ENCODE measurements at places on chromosomes 6 and 20. TPM values are rescaled to one million over a fixed set of nuclear protein-coding genes. Genes with fewer than 3 reads are reported as not detected.

GRCh38 chr20:48659858-48660257, 167.9 kb downstream of the PREX1 start:
- no peaks in the 10 kb centered on the region for H3K27me3 ChIP-seq
- H3K4me1 ChIP-seq, result no peaks in the 10 kb centered on the region
- H3K4me3 ChIP-seq, result no peak overlapping the region
- no peaks in the 10 kb centered on the region for H3K36me3 ChIP-seq

DNA sequence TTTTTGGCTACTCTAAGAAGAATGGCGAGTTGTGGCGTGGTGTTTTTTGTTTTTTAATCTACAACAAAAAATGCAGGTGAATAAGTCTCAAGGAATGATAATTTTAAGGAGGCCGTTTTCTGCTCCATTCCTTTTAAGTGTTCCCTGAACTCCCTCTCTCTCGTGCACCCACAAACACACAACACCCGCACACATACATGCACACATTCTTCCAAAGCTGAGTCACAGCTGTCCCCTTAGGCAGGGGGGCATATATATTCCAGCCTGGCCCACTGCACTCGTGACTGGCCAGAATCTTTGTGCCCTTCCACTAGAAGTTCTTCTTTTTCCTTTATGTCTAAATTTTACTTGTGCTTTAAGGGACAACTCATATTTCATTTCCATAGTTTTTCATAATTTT, 405.7 kb downstream of the LMBRD1 start:
- H3K27ac ChIP-seq, result no peak overlapping the region
- no peaks in the 10 kb centered on the region for H3K27me3 ChIP-seq
- DNase-seq, result no peak
- no peak overlapping the region for H3K4me3 ChIP-seq
- no peaks in the 10 kb centered on the region for H3K36me3 ChIP-seq

DNA sequence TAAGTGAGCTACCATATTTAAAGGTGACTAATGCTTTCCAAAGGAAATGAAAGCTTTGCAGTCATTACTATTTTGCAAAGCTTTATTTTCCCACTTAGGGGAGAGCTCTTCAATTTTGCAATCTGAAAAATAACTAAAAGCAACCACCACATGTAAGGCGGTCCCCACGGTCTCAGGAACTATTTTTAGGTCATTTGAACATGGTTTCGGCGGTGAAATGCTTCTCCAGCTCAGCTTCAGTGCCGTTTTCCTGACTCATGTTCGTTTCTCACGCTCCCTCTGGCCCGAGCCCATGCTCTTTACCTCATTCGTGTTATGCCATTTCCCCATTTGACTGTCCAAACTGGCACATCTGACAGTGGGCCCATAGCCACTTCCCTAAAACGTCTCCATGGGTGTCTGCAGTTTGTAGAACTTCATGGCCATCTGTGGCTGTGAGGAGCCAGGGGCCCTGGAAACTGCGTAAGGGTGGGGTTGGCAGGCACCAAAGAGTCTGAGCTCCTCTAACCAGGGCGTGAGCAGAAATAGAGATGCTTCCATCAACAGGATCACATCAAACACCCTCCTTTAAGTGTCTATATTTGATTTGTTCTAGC, 46.5 kb downstream of the ADTRP start:
- peak; percentile 60 for DNase-seq
- no peaks in the 10 kb centered on the region for H3K27me3 ChIP-seq
- H3K27ac ChIP-seq, result peak overlapping the region; percentile 48
- peaks cover 10% of the 10 kb centered on the region for H3K4me1 ChIP-seq

GRCh38 chr6:161348628-161348994, 74.8 kb upstream of the AGPAT4 start:
- H3K27ac ChIP-seq, result no peak overlapping the region
- DNase-seq, result no peak
- H3K4me1 ChIP-seq, result no peaks in the 10 kb centered on the region

DNA sequence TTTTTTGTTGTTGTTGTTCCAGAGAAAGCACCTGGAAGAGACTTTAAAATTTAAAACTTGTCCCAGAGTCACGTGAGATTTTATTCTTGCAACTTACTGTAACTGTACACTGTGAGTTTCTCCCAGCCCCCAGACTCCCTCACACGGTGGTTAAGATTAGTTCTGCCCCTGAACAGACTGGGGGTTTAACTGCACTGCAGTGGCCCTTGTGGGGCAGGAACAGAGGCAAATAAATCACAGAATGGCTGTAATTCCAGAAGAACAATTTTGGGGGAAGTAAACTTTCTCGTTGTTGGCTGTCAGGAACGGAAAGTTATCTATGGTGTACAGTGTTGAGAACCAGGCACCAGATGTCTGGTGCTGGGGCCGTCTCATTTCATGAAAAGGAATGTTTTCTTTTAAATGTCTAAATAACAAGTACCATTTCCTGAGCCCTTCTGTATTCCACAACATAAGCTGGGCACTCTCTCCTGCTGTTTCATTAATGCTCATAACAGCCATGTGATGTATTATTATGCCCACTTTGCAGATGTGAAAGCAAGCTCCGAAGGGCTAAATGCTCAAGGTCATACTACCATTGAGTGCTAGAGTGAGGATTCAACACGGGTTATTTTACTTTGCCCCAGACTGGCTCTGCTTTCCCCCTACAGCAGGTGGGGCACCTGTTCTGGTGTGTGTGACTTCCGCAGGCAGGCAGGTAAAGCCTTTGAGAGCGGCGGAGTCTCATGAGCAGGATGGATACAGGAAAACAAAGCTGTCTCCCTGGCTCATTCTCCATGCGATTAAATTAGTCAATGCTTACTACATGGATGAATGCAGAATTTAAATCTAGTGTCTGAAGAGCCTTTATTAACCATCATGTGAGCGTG, 30.5 kb downstream of the CNKSR3 start:
- no peak overlapping the region for H3K27ac ChIP-seq
- H3K4me3 ChIP-seq, result no peak overlapping the region
- no peaks in the 10 kb centered on the region for H3K27me3 ChIP-seq
- peaks cover 22% of the 10 kb centered on the region for H3K4me1 ChIP-seq
- no peak for DNase-seq

DNA sequence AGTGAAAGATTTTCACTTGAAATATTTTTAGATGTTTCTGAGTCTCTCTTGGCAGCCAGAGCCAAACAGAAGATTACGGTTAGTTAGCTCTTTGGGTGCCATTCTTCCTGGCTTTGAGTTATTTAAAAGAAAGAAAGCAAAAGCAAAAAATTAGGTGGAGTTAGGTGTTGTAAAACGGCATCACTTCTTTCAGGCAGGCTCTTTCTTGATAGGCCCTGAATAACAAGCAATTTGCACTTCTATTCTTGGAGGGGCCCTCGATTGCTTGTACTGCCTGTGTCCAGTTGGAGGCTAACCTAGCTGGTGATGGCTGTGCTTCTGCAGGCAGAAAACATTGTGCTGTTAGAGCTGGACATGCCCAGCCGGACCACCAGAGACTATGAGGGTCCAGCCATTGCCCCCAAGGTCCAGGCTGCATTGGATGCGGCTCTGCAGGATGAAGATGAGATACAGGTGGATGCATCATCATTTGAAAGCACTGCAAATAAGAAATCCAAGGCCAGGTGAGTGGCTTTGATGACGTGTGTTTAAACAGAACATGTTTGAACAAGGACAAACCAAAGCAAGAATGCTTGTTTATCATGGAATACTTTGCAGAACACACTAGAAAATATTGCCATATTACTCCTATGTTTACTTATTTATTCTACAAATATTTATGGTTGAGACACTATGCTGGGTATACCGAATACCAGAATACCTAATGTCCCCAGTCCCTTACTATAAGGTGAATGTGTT, 28.1 kb upstream of the ASXL1 start:
- H3K36me3 ChIP-seq, result peaks cover 2% of the 10 kb centered on the region
- H3K4me1 ChIP-seq, result no peaks in the 10 kb centered on the region
- H3K27ac ChIP-seq, result no peak overlapping the region
- DNase-seq, result no peak
- no peaks in the 10 kb centered on the region for H3K27me3 ChIP-seq

GRCh38 chr20:1810926-1811620, 84.1 kb upstream of the SIRPA start:
- peak overlapping the region; percentile 34 for H3K27ac ChIP-seq
- H3K4me3 ChIP-seq, result no peak overlapping the region
- no peaks in the 10 kb centered on the region for H3K36me3 ChIP-seq
- H3K4me1 ChIP-seq, result peaks cover 34% of the 10 kb centered on the region
- H3K27me3 ChIP-seq, result no peaks in the 10 kb centered on the region
- DNase-seq, result peak; percentile 24

- H3K27ac ChIP-seq, result no peak overlapping the region
- H3K4me1 ChIP-seq, result no peaks in the 10 kb centered on the region
- no peaks in the 10 kb centered on the region for H3K36me3 ChIP-seq
- DNase-seq, result no peak
- H3K27me3 ChIP-seq, result no peaks in the 10 kb centered on the region
- no peak overlapping the region for H3K4me3 ChIP-seq
Measured at GRCh38 chr20:13891575-13891974, 98.8 kb downstream of the SEL1L2 start.

DNA sequence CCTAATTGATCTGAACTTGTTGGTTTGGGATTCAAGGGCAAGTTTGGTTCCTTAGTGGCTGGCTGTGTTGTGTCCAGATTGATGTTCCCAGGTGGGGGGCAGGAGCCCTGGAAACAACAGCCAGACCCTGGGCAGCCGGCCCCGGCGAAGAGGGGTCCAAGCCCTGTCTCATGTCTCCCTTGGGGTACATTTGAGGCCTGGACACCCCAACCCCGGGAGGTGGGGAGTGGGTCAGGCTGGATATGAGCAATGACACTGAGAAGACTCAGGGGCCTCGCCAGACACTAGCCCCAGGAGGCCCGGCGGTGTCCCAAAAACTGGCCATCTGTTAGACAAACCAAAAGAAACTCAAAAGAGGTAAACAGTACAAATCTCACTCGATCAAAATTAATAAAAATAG, 79.6 kb downstream of the YTHDF1 start:
- peaks cover 26% of the 10 kb centered on the region for H3K27me3 ChIP-seq
- no peaks in the 10 kb centered on the region for H3K36me3 ChIP-seq
- H3K27ac ChIP-seq, result no peak overlapping the region
- no peak for DNase-seq
- H3K4me1 ChIP-seq, result no peaks in the 10 kb centered on the region

CRISP2 gene
- total RNA-seq, result not detected

PTPRA gene
- 22.5 TPM for total RNA-seq

DEFB112 gene
- not detected for total RNA-seq

FOXS1 gene
- not detected for total RNA-seq
